T-cell (primary cell): ENCODE measurements at places on chromosomes 3 and 15.
A peak's percentile ranks its signal among the peaks of the same experiment; 100 is the strongest.

DNA sequence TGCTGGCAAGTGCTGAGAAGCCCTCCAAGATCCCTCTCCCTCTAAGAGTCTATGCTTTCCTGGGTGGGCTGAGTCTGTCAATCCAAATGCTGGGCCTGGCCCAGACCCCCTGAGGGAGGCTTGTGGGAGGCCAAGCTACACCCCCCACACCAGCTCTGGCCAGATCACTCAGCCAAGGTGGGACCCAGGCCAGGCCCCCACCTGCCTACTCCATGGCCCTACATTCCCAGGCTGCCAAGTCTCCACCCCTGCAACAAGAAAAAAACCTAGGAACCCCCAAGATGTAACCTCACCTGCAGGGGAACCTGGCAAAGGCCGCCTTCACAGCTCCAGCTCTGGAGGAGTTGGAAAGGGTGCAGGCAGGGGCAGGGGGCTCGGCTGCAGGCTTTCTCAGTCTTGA lies 109.1 kb downstream of the CHSY1 start:
- DNase-seq: no peak

DNA sequence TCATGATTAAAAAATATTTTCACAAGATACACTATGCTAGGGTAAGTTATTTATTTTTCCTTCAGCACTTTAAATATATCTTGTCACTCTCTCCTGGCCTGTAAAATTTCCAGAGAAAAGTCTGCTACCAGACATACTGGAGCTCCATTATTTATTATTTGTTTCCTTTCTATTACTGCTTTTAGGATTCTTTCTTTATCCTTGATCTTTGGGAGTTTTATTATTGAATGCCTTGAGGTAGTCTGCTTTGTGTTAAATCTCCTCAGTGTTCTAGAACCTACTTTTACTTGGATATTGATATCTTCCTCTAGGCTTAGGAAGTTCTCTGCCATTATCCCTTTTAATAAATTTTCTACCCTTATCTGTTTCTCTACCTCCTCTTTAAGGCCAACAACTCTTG lies 142.0 kb upstream of the TGFBR2 start:
- no peak for DNase-seq

DNA sequence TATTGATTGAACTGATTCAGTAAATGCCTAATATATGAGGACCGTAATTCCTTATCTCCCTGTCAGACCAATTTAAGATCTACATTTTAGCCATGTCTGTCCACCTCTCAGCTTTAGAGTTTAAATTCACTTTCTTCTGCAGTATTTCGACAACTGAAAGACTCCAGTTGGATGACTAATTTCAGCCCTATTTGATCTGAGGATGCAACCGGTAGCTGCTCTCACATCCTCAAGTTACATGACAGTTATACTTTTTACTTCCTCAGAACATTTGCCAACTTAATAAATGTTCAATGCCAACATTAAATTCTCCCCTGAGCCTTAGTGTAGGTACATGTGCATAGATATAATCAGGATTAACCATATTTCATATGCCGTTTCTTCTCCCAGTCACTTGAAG lies 2.5 kb upstream of the HHLA2 start:
- no peak for DNase-seq

GRCh38 chr15:90219421-90220141 lies 14.2 kb downstream of the CIB1 start:
- peak; percentile 34 for DNase-seq

- DNase-seq: no peak
Measured at GRCh38 chr3:186487819-186488218, 56.4 kb downstream of the CRYGS start.

DNA sequence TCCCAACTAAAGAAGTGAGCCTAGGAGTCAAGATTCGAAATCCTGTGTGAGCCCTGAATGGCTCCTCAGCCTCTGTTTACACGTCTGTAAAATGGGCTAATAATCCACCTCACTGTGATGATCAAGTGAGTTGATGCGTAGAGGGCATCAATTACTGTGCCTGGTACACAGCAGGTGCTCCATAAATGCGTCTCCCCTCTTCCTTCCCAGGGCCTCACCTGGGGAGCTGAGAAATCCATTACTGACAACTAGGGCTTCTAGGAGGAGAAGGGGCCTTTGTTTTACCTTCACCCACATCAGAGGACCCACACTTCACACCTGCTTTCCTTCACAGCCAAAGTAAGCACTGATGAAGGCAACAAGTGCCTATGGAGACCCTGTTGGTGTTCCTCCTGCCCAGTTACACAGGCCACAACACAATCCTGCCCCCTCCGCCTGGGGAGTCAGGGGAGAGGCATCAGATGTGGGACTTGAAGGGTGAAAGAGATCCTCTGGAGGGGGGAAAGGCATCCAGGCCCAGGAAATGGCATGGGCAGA lies 1.4 kb downstream of the CIB2 start:
- DNase-seq: no peak

DNA sequence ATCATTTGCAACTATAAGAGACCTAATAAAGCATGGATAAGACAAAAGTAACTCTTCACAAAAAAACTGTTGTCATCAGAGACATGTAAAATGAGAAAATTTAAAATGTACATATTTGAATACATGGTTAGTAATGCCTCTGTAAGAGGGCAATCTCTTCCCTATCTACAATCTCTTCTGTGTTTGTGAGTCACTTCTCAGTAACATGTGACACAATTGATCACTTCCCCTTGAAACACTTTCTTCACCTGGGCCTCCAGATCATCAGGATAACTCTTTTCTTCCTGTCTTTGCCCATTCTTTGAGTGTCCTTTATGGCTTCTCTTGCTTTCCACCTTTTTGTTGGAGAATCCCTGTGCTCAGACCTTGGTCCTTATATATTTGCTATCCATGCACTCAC lies 50.4 kb downstream of the TFDP2 start:
- DNase-seq: no peak

GRCh38 chr3:18024715-18025114 lies 282.3 kb upstream of the TBC1D5 start:
- no peak for DNase-seq

DNA sequence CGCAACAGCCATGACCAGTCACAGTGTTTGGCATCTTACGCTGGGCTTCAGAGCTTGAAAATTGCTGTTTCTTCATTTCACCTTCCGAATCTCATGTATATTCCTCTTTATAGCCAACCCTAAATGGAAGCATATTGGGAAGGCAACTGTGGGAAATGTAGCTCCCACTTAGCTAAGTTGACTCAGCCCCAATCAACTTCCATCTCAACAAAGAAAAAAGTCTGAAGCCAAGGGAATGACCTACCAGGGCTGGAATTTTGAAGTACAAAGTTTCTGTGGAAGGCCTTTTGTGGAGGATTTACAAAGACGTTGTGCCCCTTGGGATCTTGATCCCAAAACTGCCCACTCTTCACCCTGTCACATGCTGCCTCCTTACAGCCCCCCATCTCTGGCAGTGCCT lies 85.2 kb upstream of the OXTR start:
- DNase-seq: no peak

GRCh38 chr3:27319847-27320526 lies 49.2 kb downstream of the NEK10 start:
- DNase-seq: no peak

DNA sequence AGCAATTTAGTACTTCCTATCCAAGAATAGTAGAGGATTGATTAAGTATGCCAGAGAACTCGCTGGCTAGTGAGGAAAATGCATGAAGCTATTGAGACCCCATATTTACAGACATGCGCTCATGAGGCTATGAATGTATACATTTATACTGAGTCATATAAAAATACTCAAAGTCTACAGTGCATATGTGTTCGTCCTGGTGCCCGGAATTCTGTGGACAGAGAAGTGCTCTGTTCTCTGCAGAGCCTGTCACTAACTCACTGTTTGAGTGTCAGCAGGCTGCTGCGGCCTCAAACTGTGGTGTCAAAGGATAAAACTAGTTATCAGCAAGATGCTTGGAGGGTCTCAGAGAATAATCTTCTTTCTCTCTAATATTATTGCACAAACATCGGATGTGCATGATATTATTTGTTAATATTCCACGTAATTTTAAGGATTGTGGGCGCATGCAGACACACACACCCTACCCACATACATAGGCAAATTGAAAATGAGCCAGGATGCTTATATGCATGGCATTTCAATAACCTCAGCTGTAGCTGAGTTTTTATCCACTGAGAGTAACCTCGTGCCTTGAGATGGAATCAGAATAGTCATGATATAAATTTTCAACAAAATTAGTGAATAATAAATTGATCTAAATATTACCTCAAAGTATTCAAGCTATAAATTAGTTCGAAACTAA lies 50.0 kb upstream of the TSC22D2 start:
- no peak for DNase-seq

DNA sequence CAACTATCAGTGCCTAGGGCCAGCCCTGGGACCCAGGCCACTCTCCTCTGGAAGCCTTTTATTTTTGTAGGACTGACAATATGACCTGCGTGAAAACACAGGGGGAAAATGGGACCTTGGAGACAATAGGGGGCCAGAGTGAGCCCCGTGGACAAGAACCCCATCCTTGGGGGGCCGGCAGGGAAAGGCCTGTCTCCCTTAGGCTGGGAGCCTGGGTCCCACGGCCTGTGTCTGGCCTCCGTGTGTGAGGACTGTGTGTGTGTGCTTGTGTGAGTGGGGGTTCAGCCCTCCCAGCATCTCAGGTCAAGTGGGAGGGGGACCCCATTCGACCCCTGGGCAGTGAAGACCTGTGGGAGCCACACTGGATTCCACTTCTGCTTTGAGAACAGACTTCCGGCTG lies 53.3 kb downstream of the EXOG start:
- no peak for DNase-seq

DNA sequence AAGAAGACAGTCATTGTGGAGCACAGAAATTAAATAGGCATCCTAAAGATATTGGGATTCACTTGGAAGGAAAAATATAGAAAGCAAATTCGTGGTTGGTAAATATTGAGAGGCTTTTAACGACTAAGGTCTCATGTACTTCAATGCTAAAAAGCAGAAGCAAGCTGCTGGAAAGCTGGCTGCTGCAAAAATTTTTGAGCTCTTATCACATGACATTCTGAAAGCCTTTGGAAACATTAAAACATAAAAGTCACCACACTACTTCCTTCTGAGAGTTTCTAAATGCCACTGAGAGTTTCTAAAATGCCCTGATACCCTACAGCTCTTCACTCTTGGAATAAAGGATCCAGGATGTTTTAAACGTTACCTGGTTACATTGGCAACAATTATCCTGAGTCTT lies 39.0 kb upstream of the CBLB start:
- no peak for DNase-seq

GRCh38 chr3:111591555-111591954 lies 3.6 kb downstream of the ZBED2 start:
- DNase-seq: no peak

DNA sequence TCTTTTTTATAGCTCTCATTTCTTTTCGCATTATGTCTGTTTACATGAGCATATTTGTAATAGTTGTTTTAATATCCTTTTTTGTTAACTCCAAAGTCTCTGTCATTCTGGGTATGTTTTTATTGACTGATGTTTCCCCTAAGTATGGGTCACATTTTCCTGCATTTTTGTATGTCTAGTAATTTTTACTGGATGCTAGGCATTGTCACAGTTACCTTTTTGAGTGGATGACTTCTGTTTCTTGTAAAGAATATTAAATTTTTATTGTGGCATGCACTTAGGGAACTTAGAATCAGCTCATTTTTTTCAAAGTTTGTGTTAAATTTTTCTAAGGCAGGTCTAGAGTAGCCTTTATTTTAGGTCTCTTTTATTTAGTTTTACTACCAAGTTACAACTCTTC lies 40.7 kb downstream of the ANAPC13 start:
- DNase-seq: no peak

GRCh38 chr3:37803726-37804469 lies 57.8 kb upstream of the CTDSPL start:
- no peak for DNase-seq

- DNase-seq: no peak
Measured at GRCh38 chr3:111335512-111336303, 206.3 kb upstream of the CD96 start.

GRCh38 chr3:157540656-157541055 lies 37.4 kb upstream of the VEPH1 start:
- no peak for DNase-seq
